SHP77 (cell line): ENCODE measurements at places on chromosomes 5 and 9.

GRCh38 chr9:81372628-81373191 lies 316.6 kb downstream of the TLE1 start:
- no peak for DNase-seq

GRCh38 chr5:108059334-108059733 lies 322.6 kb downstream of the FBXL17 start:
- no peak for DNase-seq

DNA sequence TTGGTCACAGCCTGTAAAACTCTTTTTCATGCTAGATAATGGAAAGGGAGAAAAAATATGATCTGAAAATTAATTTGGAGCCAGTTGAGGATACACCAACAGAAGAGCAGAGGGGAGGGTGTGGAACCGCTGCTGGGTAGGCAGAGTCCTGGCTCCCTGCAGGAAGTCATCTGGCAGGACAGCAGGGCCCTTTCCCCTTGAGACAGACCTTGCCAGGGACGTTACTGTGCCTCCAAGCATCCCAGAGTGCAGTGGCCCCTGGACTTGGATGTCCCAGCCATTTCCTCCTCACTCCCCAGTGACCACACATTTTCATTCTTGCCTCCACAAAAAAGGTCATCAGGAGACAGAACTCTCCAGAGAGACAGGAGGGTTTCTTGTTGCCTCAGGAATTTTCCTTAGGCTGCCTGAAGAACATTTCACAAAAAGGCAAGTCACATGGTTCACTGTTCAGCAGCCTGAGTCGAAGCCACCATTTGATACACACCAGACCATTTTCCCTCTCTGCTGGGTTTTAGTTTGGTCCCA lies 5.9 kb downstream of the TRPM3 start:
- DNase-seq = no peak

DNA sequence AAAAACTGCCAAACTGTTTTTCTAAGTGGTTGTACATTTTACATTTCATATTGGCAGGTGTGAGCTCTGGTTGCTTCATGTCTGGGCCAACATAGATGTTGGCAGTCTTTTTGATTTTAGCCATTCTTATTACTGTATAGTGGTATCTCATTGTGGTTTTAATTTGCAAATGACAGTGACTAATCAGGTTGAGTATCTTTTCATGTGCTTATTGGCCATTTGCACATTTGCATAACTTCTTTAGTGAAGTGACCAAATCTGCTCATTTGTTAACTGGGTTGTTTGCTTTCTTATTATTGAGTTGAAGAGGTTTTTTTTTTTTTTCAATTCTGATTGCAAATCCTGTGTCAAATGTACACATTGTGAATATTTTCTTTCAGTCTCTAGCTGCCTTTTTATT lies 36.9 kb upstream of the MSX2 start:
- DNase-seq = no peak

GRCh38 chr9:109482391-109482916 lies 15.7 kb downstream of the PTPN3 start:
- DNase-seq = no peak

DNA sequence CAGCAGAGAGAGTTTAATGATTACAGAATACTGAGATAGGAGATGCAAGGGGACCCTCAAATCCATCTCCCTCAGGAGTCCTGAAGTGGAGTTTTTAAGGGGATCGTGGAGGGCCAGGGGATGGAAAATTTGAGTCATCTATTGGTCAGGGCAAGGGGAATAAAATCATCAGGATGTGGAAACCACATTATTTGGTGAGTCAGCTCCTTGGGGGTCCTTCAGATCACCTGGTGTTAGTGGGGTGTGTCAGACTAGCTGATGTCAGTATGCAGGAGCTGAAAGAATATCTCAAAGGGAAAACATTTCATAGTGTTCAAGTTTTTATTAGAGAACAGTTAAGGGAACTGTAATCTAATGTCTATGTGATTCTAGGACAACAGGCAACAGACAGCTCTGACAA lies 183.0 kb upstream of the FTMT start:
- no peak for DNase-seq

- DNase-seq = no peak
Observed at GRCh38 chr5:100706776-100707175, 171.6 kb downstream of the FAM174A start.

GRCh38 chr9:71895117-71895516 lies 15.9 kb downstream of the ABHD17B start:
- no peak for DNase-seq

- DNase-seq = peak; percentile 77
Observed at GRCh38 chr9:136311051-136312008, 7.4 kb upstream of the CCDC187 start.
